Activated T-helper 2 cell treated with anti-CD3 and anti-CD28 coated beads, Interferon-gamma antibody, Interleukin-2, Interleukin-4, amounts not matched to agents 10 μg/mL and 5 μg/mL and 100 μg/mL, durations not matched to agents 14 hours and 24 hours and 36 hours (primary cell): ENCODE measurements at places on chromosomes 5 and 9. TPM values are rescaled to one million over a fixed set of nuclear protein-coding genes. Genes with fewer than 3 reads are reported as not detected.

GRCh38 chr9:72226146-72226812, 77.0 kb downstream of the GDA start:
- no peak for DNase-seq

GRCh38 chr5:82405161-82405560, 127.0 kb upstream of the RPS23 start:
- no peak for DNase-seq

GRCh38 chr9:134304690-134305089, 21.6 kb upstream of the RXRA start:
- no peak for DNase-seq

CDKN2A gene
- total RNA-seq = 5.8 and 7.4 TPM in 2 replicates

DNA sequence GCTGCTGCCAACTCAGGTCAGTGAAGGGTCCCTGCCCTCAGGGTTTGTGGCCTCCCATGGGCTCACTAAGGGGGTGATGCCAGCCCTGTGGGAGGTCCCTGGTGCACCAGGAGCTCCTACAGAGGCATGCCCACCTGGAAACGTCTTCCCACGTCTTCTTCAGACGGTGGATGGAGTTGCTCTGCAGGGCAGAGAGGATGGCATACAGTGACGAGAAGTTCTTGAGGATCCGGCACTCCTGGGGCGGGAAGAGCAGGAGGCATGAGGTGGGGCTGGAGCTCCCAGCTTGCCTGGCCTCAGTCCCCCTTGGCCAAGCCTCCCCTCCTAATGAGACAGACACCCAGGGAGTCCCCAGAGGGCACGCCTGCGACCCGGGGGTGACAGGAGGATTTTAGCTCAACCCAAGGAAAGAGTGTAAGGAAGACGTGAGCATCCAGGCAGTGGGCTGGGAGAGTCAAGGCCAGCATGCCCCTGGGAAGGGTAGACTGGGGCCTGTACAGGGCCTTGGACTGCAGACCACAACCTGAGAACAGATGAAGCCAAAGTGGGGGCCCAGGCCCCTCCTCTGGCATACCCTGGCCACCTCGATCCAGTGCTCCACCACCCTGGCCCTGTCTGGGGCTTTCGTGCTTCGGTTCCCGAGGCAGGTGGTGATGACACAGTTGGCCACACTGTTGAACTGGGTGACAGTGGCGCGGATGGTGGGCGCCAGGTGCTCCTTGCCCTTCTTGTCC, 14.4 kb downstream of the RALGDS start:
- no peak for DNase-seq
